ENCODE measurements at places on chromosomes 5 and 9.

DNA sequence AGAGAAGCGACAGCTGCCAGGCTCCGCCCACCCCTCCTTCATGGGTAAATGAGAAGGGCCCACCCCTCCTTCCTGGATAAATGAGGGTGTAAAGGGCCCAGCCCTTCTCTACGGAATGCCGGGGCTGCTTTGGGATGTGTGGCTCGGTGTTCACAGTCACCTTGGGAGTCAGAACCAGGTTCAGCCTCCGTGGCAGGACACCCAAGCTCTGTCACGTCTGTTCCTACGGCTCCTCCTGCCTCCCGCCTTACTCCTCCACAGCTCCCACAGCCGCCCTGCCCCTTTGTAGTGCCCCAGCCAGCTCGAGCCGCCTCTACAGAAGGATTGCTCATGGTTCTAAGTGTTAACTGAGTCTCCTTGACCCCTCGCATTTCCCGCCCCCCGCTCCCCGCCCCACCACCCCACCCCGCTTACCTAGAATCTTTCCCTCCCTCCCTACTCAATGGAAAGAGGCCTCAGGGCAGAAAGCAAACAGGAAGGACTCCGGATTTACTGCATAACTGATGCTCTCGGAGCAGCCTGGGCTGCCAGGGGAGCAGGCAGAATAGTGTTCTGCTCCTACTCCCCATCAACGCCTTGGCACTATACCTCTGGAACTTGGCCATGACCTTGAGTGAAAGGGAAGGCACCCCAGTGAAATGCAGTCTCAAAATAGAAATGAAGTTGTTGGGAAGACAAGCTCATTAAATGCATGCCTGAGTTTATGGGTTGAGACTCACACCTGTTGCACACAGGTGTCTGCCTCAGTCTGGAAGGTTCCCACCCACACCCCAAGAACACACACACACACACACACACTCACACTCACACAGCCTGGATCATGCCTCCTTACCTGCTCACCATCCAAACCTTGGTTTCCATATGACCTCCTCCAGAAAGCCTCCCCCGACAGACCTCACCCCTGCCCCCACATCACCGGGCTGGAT lies 59.6 kb downstream of the NEURL1B start:
- DNase-seq: no peak

DNA sequence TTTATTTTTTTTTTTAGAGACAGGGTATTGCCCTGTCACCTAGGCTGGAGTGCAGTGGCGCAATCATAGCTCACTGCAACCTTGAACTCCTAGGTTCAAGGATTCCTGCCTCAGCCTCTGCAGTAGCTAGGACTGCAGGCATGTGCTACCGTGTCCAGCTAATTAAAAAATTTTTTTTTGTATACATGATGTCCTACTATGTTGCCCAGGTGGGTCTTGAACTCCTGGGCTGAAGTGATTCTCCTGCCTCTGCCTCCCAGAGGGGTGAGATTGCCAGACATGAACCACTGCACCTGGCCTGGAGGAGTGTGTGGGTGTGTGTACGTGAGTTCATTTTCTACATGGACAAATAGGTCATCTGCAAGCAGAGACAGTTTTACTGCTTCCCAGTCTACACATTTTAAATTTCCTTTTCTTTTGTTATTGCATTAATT lies 33.8 kb downstream of the JMY start:
- no peak for DNase-seq

- DNase-seq: no peak
Observed at GRCh38 chr5:73939557-73939956, 313.6 kb downstream of the ARHGEF28 start.

DNA sequence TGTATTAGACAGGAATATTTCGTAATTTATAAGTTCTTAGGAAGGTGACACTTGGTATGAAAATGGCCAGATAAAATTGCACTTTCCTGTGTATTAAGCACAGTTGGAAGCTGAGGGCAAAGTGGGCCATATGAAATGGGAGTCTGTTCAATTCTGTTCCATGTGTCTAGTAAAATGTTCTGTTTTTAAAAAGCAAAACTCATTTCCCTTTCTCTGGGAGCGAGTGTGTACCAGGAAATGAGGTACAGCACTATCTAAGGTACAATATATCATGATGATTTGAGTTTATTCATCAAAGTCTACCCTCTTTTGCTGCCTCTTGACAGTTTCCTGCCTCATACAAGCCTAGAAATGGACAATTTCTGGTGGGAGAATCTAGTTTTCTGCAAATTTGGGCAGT lies 51.2 kb upstream of the KCNN2 start:
- no peak for DNase-seq

DNA sequence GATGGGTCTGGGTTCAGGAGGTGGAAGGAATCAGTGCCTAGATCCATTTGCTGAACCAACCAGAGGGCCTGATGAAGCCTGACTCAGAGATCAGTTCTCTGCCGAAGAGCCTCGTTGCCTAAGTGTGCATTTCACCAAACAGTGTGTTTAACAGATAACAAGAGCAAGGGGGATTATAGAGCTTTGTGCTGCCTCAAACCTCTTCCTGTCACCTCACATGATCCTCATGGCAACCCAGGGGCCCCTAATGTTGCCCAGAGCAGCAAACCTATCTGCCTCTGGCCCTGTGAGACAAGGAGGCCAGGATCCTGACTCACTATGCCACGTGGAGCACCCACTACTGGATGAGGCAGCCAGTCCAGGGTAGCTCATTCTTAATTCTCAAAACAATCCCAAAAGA lies 66.3 kb upstream of the EPB41L4B start:
- no peak for DNase-seq
